ENCODE measurements at places on chromosomes 6 and 20. TPM values are rescaled to one million over a fixed set of nuclear protein-coding genes. Genes with fewer than 3 reads are reported as not detected.

The CHD6 gene
- 35.6 TPM for total RNA-seq

The FAM162B gene
- total RNA-seq, result 2.0 TPM

The PIM1 gene
- 41.7 TPM for total RNA-seq

The RAMACL gene
- 0.71 TPM for total RNA-seq

The GNAS-AS1 gene
- 0.37 TPM for total RNA-seq

- no peak for DNase-seq
Measured at GRCh38 chr20:25487306-25487705, 79.8 kb downstream of the GINS1 start.

- DNase-seq, result no peak
Measured at GRCh38 chr6:160221423-160221822, 37.2 kb downstream of the SLC22A2 start.

DNA sequence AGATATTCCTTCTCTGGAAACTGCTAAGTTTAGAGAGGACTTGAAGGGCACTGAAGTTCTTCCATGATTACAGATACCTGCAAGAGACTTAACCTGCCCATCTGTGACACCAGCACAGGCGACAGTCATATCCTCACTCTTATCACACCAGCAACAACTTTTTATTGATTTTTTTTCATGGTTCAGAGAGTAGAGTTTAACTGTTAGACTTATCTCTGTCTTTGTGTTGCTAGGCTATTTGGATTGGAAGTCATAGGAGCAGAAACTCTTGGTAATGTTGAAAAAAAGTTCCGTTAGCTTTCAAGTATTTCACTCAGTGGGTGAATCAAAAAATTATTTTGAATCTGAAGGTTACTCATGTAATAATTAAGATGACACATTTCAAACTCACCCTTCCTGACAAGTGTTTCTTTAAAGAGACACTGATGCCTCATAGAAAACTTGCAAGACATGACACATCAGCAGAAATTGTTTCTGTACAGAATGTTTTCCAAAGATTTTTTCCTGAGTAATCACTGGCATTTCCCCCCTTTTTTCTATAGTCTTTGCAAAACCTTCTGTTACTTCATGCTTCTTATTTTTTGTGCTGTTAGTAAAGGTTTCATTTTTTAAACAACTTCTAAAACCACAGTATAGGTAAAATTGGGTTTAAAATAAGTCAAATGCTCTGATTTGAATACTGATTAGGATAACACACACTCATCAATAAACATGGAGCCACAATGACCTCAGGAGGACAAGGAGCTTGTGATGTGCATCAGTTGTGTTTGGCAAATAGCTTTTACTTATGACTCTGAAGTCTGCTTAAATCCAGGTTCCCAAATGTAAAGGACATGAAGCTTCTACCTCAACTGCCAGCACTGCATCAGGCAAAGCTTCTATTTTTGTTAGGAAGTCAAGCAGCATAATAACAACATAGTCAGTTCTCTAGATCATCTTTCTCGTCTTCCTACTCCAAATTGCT is 252.9 kb upstream of the MAN1A1 start:
- DNase-seq, result no peak

GRCh38 chr6:14656649-14657048 is 539.1 kb downstream of the CD83 start:
- no peak for DNase-seq

DNA sequence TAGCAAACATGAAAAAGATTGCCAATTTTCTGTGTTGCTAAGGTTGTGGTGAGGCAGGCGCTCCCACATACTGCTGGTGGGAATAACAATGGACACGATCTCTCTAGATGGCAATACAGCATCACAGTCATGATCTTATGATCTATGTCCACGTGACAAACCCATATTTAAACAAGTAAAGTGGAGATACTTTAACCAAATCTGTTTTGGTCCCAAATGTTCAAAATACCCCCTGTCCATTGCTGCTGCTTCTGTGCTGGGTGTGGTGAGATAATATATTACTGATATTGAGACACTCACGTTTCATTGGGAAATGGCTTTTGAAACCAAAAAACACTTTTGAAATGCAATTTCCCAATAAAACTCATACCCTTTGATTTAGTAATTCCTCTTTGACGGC is 23.0 kb downstream of the SIRPD start:
- no peak for DNase-seq

DNA sequence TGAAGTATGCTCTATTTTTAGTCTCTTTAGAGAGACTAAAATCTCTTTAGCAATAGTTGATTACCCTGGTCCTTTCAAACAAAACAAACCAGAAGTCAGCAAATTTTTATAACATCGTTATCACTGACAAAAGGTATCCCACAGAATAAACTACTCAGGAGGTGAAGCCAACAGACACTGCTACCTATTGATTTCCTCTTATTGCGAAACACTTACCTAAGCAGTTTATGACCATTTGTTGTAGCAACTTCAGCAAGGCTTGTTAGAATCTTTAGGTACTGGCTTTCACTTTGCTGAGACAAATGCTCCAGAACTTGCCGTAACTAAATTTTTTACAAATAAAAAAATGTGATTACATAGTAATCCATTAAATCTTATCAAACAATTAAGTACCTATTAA is 64.4 kb downstream of the HACE1 start:
- DNase-seq, result no peak

Measured in left cardiac atrium (tissue), 4 donors.